ENCODE measurements at places on chromosomes 7 and 10.

DNA sequence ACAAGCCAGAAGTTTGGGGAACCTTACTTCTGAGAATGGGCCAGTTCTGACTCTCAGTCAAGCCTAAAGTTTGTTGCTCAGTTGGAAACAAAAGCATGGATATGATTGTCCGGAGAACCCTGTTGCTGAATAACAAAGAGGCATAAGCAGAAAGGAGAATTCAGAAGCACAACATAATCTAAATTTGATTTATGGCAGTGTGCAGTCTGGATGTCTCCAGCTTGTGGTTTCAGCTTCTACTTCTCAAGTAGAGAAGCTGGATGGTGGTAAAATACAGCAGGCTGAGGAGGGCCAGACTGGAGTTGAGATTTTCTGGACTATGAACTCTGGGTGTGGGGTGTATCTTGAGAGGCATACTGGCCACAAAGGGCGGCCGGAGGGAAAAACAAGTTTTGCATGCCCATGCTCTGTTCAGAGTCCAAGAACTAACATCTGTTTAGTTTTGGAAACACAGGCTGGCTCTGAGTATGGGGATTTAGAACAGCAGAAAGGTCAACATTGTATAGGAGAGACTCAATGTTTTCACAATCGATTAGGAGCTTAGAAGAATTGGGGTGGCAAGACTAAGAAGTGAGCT is 592.9 kb downstream of the CNTNAP2 start:
- no peak for DNase-seq

DNA sequence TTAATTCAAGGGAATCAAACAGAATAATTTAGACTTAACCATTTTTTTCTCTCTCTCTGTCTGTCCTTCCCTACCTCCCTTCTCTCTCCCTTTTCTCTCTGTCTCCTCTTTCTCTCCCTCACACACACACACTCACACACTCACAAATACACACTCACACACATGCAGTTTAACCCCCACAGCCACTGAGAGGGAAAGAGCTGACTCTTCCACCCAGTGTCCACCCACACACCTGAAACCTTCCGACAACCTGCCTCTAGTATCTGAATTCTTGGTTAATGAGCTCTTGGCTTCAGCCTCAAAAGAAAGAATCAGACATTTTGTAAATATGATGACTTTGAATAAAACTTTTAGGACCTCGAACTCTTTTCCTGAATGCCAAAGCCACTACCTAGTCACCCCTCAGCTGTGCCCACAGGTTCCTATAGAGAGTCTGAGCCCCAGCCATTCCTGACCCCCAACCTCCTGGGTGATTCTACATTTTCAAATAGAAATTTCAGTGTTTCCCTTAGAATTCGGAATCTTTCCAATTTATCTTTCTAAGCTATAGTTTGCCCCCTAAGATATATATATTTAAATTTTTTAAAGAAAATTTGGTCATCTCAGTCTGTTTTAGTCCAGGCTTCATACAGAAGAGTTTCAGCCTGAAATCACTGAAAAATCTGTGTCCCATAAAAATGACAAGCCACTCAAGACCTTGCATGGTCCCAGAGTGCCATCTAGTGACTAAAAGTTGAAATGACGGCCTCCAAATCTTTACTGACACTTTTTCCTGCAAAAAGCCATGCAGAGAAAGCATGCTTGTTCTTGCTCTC is 202.8 kb downstream of the IPMK start:
- DNase-seq, result peak; percentile 5

- no peak for DNase-seq
Measured at GRCh38 chr7:121023683-121024511, 35.4 kb downstream of the CPED1 start.

- DNase-seq, result no peak
Measured at GRCh38 chr10:5731559-5731958, 46.9 kb downstream of the TASOR2 start.

DNA sequence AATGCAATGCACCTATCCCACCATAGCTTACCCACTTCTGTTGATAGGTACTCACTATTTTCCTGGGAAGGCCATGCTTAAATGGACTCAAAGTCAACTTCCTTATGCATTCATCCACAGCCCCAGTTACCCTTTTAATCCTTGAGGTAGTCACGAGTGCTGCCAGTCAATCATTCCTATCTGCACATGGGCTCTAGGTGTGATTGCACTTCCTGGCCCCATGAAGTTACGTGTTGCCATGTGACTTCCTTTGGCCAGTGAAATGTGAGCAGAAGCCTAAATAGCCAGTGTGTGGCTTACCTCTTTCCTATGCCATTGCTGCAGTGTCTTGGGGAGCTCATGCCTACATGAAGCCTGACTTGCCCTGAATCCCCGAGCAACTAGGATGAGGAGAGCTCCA is 23.5 kb upstream of the EIF5AL1 start:
- no peak for DNase-seq

- DNase-seq, result no peak
Measured at GRCh38 chr7:130069179-130069977, 956 bp upstream of the KLHDC10 start.

GRCh38 chr10:23344241-23344841 is at the start of gene C10orf67:
C10orf67 (minus strand) TSS chr10:23344797; CDS start chr10:23344774, 23 bp downstream.
- peak; percentile 12 for DNase-seq

DNA sequence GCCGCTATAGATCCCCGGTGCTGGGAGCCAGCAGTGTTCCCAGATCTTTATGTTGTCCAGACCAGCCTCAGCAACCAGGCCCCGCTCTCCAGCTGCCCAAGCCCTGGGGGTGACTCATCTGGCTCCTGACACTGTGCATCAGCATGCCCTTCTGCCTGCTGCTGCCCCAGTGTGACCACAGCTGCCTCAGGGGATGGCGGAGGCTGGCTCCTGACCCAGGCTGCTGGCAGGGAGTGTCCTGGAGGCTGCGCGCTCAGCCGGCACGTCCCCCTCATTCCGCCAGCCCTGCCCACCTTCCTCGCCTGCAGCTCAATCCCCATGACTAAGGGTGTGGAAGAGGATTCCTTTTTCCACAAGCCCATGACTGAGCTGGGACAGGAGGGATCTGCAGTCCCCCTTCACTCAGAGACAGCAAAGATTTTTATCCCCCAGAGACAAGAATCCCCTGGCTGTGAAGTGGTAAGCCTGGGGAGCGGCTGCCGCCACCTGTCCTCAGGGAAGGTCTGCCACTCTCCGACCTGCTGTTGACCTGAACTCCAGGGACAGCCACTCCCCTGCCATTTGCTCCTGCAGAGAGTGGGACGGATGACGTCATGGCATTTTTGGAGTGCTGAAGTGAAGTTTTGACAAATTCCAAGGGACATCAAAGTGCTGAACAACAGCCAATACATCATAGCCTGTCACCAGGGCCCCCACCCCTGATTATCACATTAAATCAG is 182.8 kb upstream of the BMPER start:
- no peak for DNase-seq

GRCh38 chr7:94089806-94090205 is 85.7 kb upstream of the BET1 start:
- no peak for DNase-seq

DNA sequence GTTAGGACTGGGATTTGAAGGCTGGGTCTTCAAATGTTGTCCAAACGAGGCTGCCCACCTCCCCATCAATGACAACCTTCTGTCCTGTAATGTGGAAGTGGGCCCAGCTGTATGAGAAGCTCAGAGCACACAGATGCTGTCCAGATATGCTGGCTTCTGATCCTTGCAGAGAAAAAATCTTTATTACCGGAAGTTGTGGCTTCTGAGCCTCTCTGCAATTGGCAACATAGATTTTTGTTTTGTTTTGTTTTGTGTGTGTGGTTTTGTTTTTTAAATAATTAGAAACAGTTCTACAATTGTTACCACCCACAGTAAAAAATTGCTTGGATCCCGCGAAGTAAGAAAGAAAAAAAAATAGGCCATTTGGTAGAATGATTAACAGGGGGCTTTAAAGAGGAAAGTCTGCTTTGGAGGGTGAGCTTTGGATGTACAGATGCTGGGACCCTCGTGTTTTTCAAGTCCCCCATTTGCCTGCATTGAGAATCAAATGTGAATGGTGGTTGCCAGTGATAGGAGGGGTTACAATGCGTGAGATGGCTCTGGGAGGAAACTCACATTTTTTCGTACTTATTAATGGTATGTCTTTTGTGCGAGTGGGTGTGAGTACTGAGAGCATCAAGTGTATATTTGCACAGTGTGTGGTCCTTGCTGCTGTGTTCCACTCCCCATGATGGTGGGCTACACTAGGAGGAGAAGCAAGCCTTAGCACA is 153.2 kb downstream of the TCF7L2 start:
- DNase-seq, result no peak

GRCh38 chr7:96067321-96067720 is 254.6 kb downstream of the SLC25A13 start:
- no peak for DNase-seq

- DNase-seq, result no peak
Measured at GRCh38 chr10:90504172-90504571, 353.7 kb downstream of the HTR7 start.

DNA sequence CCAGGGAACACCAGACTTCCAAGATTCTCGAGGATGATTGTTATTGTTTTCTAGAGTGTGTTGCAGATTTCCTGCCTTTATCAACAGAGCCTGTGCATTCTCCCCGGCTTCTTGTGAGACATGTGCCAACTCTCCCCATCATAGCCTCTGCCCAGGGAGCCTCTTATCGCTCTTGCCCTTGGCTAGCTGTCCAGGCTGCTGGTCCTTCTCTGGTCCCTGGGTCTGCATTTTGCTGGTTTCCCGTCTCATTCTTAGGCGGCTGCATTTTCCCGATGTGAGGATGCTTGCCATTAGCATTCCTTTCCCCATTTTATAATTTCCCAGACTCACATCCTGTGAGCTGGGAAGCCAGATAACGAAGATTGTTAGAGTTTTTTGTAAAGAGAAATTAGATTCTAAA is 15.2 kb downstream of the SLC13A4 start:
- DNase-seq, result no peak

DNA sequence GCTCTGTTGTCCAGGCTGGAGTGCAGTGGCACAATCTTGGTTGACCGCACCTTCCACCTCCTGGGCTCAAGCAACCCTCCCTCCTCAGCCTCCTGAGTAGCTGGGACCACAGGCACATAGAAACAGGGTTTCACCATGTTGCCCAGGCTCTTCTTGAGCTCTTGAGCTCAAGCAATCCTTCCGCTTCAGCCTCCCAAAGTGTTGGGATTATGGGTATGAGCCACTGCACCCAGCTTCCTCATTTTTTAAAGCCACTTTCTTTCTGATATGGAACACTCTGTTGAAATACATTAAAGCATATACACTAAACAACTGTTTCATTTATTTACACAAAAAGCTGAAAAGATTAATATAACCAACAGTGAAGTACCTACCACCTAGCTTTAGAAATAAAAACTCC is 117.2 kb downstream of the CLEC2L start:
- DNase-seq, result no peak

DNA sequence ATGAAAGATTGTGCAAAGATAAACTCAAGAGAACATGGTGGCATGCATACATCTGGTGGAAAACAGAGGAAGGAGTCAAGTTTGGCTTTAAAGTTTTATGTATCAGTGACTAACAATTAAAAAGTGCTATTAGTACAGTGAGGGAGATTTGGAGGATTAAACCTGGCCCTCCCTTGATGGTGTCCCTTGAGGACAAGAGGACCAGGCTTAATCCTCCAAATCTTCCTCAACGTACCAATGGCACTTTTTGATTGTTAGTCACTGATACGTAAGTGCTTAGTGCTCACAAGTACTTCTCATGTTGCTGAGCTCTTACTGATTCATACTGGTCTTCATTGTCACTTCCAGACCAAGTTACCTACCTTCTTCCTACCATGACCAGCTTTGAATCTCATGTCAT is 47.2 kb upstream of the SEMA3E start:
- DNase-seq, result no peak

- no peak for DNase-seq
Measured at GRCh38 chr10:12513003-12513365, 163.6 kb downstream of the CAMK1D start.

GRCh38 chr10:7026818-7027217 is 384.0 kb downstream of the SFMBT2 start:
- no peak for DNase-seq

DNA sequence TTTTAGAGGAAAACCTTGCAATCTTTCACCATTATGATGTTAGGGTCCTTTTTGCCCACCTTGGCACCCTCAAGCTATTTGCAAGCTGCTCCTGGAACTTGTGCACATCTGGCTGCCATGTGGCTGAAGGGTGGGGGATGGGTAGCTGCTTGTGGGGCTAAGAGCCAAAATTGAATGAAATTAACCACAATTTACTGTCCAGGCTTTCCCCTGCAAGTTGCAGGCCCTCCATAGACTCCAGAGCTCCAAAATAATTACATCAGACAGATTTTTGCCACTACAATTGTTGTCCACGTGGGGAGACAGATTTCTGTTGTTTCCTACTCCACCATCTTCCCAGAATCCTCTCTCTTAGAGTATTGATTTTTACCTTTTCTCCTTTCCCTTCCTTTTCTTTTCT is 19.1 kb downstream of the PI4K2A start:
- DNase-seq, result no peak

- DNase-seq, result no peak
Measured at GRCh38 chr7:106231856-106232490, 52.8 kb downstream of the NAMPT start.

DNA sequence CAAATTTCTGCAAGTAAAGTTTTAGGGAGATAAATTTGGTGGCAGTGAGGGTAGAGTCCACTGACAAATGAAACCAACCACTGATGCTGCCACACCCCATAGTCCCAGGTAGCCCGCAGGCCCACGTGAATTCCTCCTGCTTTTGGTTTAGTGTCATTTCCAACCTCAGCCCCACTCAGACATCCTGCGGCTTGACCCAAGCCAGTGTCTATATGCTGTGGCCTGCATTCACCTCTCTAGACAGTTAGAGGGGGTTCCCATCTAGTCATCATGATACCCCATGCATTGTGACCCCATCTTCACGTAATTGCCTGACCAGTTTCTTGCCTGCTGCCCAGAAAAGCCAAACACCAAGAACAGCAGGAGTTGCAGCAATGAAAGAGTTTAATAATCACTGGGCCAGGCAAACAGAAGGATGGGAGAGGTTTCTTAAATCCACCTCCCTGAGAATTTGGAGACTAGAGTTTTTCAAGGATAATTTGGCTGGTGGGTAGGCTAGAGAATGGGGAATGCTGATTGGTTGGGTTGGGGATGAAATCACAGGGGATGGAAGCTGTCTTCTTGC is 332.0 kb upstream of the GALNT17 start:
- no peak for DNase-seq

GRCh38 chr10:87658858-87659555 is 671 bp upstream of the PAPSS2 start:
- DNase-seq, result peak; percentile 18

DNA sequence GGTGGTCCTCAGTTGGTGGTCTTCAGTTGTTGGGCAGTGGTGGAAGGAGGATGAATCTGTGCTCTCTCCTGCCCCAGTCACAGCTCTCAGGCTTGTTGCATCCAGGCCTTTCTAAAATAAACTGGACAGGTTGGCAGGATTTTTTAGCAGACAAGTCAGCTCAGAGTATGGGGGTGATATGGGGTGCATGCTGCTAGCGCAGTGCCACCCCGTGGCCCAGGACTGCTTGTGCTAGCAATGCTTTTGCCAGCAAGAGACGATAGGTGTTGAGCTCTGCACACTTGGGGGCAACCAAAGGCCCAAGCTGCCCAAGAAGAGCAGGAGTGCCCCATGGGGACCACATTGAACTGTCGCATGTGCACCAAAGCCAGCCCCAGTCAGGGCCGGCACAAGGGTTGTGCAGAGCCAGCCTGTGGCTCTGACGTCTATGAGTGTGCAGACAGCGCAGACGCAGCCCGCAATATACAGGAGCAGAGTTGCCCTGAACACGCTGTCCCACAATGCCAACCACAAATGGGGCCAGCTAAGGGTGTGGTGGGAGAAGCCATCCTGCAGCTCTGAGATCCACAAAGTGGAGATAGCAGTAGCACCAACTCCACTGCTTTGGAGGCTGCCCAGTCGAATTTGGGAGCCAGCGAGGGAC is 49.8 kb upstream of the PDSS1 start:
- no peak for DNase-seq

GRCh38 chr10:11303361-11304170 is 285.9 kb downstream of the CELF2 start:
- DNase-seq, result no peak
